Activated CD4-positive, CD25-positive, alpha-beta regulatory T cell treated with anti-CD3 and anti-CD28 coated beads, Interleukin-2, amount 50 U/mL, for 16 hours (primary cell): ENCODE measurements at places on chromosomes 6 and 20.

GRCh38 chr6:5121479-5121878 lies 36.3 kb downstream of the PPP1R3G start:
- DNase-seq = no peak

DNA sequence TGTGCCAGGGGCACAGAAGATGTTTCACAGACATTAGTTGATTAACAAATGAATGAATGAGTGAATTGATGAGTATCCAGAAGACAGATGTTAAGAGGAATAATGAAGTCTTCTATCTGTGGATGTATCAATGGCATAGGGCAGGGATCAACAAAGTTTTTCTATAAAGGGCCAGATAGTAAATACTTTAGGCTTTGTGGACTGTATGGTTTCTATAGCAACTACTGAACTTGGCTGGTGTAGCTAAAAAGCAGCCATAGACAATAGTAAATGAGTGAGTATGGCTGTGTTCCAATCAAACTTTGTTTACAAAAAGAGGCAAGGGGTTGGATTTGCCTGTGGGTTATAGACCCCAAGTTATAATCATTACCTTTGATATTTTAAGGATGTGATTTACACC lies 144.0 kb downstream of the PRL start:
- DNase-seq = no peak

DNA sequence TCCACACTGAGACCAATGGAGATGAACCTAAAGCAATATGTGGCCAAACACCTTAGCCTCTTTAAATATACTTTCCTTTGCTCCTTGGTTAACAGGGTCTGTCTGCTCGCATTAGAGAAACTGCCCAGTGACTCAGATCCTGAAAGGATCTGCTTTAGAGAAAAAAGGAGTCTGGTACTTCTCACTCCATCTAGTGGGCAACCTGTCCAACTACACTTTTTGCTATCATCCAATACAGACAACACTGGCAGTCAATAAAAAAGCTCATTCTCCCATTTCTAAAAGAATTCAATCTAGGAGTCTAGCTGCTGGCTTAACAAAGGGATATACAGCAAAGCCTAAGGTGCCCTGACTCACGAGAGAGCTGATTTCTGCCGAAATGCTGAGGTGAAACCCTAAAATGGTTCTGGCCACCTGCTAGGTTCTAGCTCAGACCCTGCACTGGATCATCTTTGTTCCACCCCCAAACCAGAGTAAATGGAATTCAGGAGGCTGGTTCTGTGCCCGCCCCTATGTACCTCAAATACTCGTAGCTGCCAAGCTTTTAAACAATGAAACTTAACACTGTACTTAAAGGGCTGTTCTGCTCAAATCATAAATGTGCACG lies 11.5 kb downstream of the GNL1 start:
- DNase-seq = no peak

DNA sequence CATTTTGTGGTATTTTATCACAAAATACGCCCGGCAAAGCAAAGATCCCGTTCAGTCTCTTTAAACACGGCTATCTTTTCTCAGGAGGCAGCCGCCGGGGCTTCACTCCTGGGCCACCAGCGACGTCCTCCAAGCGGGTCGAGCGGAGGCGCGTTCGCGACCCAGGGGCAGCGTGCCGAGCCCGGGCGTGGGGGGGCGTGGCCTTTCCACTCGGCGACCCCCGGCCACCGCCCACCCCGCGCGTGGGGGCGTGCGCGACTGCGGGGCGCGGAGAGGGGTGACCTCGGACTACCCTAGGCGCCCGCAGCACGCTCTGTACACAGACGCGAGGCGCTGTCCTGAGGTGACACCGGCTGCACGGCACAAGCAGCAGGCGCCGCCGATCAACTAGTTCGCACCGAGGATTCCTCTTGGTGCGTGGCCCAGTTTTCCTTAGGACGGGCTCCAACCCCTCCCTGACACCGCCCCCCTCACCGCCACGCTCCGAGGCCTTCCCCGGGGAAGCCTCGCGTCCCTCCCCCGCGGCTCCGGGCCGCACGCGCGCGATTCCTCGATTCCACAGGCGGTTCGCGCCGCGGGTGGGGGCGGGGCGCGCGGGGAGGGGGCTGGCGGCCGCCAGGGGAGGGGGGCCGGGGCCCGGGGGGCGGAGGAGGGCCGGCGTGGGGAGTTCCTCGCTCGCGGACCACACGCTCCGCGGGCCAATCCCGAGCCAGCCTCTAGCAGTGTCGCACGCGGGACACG lies 1.1 kb upstream of the JARID2 start:
- peak; percentile 20 for DNase-seq

GRCh38 chr6:134870677-134871498 lies 79.0 kb downstream of the ALDH8A1 start:
- no peak for DNase-seq

GRCh38 chr6:97668716-97669115 lies 385.7 kb upstream of the MMS22L start:
- DNase-seq = no peak

GRCh38 chr6:44627091-44627882 lies 239.8 kb downstream of the CDC5L start:
- DNase-seq = no peak

DNA sequence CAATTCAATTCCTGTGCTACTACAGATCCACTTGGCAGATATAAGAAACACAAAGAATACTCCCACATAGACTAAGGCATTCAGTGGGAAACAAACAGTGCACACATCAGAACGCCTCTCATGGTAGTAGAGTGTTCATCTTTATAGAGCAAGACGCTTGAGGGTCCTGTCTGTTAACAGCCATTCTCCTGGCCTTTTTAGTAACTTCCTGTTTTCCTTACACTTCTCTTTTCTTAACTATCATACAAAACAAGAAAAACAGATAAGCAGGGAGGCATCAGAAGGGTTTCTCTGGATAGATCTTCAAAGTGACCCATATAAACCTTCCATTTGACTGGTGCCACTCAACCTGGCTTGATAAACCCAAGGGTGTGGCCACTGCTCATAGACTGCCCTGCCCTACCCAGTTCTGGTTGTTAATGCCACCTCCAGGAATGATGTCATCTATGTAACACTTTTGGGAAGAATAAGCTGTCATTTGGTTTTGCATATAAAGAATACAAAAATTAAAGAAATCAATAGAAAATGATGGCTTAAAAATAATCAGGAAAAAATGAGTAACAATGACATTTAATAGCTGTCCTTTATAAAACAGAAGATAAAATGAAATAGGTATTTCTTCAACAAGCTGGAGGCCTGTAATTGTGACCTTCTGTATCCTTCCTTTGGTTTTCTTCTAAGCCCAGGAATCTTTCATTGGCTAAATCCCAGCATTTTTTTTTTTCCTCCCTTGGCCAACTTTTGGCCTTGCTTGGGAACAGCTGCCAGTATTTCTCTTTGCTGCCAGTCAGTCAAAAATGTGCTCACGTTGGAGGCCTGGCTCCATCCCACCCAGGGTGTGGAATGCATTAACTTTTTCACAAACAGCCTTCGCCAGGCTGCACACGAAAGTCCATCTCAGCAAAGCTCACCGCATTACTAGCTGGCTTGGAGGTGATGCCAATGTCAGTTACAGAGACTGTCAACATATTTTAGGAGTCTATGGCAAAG lies 103.5 kb downstream of the GJA10 start:
- no peak for DNase-seq
